ENCODE measurements at places on chromosomes 2 and 18.

DNA sequence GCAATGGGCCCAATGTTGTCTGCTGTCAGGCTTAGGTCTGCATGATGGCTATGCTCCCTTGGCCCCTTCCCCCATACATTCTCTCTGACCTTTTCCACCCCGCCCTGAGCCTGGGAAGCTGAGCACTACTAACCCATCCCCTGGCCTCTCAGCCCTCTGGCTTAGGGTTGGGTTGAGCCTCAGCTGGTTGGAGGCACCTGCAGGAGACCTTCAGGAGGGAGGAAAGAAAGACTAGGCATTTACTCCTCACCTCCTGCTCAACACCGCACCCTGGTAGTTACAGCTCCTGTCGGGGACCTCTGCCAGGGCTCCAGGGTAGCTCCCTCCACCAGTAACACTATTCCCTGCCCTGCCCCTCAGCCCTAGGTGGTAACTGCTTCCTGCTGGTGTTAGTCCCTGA, 80.5 kb downstream of the GALNT14 start:
- DNase-seq: no peak

DNA sequence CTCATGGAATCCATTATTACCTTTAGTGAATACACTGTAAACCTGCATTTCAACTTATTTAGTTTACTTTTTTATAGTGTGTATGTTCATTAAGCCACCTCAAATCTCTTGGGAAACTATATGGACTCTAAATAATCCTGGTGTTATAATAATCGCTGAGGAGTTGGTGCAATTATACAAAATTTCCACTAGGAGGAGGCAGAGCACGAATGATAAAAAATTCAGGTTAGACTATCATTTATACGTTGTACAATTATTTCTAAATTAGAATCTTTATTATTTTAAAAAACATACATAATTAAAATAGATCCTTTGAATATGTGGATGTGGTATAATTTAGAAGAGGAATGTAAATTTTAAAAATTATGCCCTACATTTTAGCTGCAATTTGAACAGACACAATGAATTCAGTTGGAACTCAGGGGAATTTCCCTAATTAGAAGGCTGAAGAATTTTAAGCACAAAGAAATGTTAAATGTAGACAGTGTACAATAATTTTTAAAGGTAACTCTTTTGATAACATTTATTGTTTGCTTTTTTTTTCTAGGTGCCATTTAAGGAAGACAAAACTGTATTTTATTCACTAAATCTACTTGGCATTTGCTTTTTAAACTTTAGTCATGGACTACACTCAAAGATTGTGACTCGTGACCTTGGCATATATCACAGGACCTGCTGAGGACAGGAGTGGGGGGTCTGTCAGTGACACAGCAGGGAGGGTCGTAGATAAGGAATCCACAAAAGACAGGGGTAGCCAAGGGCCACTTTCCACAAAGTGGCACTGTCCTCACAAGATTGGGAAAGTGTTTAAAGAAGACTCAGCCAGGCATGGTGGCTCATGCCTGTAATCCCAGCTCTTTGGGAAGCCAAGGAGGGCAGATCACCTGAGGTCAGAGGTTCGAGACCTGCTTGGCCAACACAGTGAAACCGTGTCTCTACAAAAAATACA, 45.5 kb downstream of the RAB12 start:
- DNase-seq: no peak

DNA sequence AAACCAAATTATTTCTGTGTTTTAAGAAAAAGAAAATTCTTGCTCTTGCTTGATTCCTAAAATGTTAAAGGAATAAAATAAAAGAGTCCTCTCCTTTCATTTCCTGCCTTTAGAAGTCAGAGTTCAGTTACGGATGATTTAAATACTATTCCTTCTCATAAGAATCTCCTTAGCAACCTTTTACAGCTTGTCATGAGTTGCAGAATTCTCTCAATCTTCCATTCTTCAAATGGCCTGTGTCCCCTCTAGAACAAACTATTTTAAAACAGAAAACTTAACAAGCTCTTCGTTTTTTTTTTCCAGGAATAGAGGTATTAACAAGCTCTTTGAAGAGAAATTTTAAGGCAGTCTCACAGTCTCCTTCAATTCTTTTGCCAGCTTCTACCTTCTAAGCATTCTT, 42.2 kb downstream of the SPIRE1 start:
- DNase-seq: no peak

- DNase-seq: no peak
These were observed 632 bp upstream of the ACVR1 start for GRCh38 chr2:157876786-157877138.

- DNase-seq: no peak
These were observed 1641.7 kb upstream of the ACVR2A start for GRCh38 chr2:146203064-146203624.

GRCh38 chr2:56009758-56010458, 86.3 kb upstream of the EFEMP1 start:
- no peak for DNase-seq

DNA sequence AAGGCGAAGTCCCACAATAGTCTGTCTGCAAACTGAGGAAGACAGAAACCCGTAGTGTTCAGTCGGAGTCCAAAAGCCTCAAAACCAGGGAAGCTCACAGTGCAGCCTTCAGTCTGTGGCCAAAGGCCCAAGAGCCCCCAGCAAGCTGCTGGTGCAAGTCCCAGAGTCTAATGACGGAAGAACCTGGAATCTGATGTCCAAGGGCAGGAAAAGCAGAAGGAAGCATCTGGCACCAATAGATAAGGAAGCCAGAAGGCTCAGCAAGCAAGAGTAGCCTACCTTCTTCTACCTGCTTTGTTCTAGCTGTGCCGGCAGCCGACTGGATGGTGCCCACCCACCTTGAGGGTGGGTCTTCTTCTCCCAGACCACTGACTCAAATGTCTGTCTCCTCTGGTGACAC, 21.8 kb downstream of the CFAP210 start:
- DNase-seq: no peak

- no peak for DNase-seq
These were observed 45.4 kb downstream of the MCFD2 start for GRCh38 chr2:46870051-46870839.

- peak; percentile 4 for DNase-seq
These were observed 62.5 kb downstream of the RPIA start for GRCh38 chr2:88753833-88754584.

- no peak for DNase-seq
These were observed 84.8 kb upstream of the HNRNPA3 start for GRCh38 chr2:177127821-177128220.

GRCh38 chr2:46951290-46952064, 35.9 kb upstream of the MCFD2 start:
- DNase-seq: no peak

DNA sequence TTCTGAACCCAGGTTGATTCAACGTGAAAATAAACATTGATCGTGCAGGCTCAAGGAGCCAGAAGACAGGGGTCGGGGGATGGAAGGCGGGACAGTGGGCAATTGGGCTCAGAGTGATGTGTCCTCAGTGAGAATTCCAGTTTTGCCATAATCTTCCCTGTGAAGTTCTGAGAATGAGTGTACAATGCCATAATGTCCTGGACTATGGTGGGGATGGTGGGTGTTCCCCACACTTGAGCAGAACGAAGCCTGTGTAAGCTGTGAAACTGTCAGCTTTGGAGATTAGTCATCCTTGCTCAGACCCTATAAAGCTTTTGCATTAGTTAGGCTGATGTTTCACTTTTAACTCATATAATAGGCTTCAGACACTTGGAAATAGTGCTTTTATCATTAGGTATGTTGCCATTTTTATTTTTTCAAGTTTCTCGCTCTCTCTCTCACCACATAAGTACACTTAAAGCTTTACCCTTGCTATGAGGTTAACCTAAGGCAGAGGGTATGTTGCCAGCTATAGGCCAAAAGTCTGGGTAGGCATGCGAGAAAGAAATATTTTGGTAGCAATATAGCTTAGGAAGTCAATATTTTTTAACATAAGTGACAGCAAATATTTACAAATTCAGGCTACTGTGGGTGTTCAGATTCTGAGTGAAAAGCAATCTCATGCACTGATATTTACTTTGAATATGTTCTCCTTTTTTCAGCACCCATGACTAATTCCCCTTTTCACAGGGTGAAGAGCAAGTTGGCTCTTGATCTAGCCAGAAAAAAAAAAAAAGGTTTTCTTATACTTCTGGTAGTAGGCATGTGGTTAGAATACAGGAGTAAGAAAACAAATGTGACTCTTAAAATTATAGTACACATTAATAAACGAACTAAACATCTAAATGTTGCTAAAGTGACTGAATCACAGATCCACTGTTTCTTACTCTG, 47.2 kb downstream of the CDC42EP3 start:
- DNase-seq: no peak

DNA sequence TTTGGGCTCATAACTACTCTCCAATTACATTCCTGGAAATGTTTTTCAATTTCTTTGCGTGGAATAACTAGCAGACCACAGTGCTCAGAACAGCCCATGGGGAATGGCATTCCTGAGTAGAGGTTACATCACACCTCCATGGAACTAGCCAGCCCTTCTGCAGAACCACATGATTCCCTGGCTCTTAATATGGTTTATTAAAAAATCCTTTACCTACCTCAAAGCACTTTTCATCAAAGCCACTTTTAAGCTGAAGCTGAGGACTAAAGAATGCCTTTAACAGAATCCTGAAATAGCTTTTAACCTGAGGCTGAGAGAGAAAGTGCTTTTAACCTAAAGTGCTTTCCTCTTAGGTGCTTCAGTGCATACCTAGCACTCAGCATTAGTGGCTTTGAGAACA, 376.3 kb downstream of the ARHGAP15 start:
- DNase-seq: no peak

DNA sequence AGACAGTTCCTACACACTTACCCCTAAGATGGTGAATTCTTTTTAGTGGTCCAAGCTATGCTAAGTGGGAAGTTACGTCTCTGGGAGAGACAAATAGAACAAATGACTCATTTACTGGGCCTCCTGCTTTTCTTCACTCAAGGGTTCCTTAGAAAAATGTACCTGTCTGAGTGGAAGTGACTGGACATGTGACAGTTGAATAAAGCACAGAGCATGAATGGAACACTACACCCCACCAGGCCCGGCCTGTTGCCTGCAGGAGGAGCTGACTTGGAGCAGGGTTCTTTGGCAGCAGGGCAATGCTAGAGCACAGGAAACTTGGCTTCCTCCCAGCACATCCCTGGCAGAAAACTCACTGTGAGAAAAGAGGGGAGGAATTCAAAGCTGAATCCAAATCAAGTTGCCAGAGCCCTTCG, 451.0 kb upstream of the SETBP1 start:
- no peak for DNase-seq

DNA sequence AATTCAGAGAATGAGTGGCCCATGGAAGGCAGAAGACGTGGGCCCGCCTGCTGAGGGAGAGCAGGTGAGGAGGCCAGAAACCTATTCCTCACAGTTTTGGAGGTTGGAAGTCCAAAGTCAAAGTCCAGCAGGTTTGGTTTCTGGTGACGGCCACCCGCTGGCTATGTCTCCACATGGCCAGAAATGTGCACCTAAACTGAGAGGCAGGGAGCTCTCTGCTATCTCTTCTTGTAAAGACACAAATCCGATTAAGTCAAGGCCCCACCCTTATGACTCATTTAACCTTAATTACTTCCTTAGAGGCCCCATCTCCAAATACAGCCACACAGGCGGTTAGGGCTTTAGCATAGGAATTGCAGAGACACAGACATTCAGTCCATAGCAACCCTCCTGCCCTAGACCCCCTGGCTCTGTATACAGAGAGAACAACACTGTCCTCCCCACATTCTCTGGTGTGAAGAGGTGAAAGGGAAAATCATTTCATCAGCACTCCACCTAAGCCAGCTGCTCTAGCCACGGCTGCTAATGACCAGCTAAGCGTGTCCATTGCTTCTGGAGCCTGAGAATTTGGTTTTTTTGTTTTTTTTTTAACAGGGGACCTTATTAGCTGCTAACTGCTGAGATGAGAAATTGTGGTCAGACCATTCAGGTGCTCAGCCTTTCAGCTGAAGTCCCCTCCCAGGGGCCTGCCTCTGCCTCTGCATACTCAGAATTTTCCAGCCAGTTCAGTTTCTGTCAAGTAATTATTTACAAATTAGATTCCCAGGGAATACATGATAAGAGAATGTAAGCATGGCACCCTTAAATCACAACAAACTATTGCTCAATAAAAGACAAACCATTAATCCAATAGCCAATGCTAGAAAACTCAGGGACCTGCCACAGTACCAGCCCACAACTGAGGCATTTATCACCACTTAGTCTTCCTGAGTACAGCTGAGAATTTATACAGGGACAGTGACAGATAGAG, 368.7 kb upstream of the ID2 start:
- no peak for DNase-seq

DNA sequence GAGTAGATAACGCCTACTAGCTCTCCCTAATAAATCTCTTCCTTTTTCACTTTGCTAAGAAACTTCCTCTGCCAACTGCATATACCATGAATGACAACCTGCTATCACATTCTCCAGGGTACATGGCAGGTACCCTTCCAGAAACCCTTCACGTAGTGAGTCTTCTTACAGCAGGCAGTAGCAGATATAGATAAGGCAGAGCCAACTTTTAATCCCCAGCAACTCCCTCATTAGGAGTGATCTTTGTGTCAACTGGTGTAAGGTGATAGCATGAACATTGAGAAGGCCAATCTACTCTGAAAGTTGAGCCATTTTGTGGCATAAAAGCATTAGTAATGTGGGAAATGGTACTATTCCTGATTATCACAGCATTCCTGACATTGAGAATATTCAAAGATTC, 5.7 kb upstream of the STK17B start:
- DNase-seq: no peak

- no peak for DNase-seq
These were observed 1.6 kb downstream of the MTCL1 start for GRCh38 chr18:8706791-8707555.

DNA sequence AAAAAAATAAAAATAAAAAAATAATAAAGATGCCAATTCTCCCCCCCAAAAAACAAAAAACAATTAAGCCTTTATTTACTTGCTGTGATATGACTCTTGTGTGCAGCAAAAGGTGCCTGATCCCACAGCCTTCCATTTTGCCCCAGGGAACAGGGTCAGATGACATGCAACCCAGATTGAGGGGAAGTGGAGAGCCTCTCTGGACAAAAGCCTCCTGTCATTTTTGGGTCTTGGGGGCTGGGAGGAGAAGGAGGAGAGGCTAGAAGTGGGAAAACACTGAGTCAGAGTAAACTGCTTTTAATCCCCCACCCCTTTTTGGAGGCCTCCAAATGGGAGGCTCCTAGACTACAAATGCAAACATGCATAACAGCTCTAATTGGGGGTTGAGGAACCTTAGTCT, 46.6 kb upstream of the SCG2 start:
- DNase-seq: no peak

DNA sequence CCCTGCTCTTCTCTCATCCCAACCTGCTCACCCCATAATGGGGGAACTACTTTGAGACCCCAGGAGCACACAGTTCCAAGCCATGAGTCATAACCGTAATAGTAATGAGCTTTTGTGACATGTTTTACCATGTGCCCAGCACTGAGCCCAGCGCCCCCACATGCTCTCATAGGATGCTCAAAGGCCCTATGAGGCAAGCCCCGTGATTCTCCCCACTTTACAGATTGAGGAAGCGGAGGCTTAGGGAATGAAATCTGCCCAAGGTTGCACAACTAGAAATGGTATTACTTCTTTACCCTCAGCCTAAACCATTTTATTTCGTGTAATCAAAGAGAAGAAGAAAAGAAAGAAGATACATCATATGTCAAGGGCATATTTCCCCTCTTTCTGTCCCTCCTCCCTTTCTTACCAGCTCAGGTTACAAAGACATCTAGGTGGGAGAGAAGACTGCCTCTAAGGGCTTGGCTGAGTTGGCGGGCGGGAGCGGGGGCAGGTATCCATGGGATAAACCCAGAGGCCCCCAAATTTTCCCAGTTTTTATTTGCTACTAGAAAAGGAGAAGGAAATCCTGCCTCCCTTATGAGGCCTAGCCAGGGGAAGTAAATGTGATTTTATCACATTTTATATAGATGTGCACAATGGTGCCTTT, 24.2 kb downstream of the BCL11A start:
- DNase-seq: no peak
